AG08395 (cell line): ENCODE measurements at places on chromosomes 2 and 18.

DNA sequence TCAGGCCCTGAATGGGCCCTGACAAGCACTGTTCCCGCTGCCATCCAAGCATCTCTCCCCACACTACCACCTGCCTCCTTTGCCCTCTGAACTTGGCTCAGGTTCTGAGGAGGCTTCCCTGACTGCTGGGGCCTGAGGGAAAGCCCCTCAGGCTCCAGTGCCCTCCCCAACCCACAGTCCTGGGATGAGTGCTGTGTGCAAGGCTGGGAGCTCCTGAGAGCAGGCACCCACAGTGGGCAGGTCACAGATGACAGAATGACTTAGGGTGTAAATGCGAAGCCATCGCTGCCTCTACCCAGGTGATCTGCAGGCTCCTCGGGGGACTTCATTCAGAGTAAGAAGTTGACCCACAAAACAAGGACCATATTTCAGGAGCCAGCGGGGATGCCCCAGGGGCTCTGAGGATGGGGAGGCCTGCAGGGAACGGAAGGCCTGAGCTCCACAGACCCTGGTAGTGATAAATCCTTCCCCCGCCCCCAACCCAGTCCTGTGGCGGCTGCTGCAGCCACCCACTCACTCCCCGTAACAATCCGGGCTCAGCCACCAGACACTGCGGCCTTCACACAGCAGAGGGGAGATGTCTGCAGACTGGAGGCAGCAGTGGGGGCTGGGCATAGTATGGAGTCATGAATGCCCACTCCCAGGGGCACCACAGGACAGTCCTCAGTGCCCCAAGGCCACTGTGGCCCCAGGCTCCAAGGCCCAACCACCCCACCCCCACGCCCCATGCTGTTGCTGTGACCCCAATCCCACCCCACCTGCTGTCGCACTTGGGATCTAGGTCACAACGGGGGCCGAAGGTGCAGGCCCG, 8.9 kb downstream of the BIN1 start:
- DNase-seq: no peak

- DNase-seq: no peak
These were observed 713.9 kb downstream of the CPS1 start for GRCh38 chr2:211270257-211270656.

- DNase-seq: peak; percentile 9
These were observed 916 bp upstream of the OSBPL1A start for GRCh38 chr18:24398540-24398939.

DNA sequence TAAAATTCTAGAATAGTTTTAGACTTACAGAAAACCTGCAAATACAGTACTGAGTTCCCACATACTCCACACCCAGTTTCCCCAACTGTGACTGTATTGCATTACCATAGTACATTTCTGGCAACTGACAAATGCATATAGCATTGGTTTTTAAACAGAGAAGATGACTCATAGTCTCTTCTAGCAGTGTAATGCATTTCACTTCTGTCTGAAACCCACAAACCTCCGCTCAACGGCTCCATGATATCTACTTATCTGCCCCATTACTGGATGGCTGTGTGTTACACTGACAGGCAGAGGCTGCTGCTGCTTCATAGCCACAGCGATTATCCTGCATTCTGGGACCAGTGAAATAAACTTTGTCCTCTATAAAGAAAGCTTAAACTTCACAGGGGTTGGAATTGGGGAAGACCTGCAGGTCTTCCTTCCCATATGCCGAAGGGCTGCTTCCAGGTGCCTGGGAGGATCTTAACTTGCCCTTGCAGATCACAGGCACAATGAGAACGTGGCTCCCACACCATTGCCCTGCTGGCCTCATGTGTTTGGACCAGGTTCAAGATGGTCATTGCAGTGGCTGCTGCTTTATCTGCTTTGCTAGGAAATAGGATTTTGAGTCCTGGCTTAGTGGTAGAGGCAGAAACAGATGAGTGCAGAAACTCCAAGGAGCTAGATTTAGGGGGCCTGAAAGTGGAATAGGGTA, 742.6 kb upstream of the HS6ST1 start:
- no peak for DNase-seq

DNA sequence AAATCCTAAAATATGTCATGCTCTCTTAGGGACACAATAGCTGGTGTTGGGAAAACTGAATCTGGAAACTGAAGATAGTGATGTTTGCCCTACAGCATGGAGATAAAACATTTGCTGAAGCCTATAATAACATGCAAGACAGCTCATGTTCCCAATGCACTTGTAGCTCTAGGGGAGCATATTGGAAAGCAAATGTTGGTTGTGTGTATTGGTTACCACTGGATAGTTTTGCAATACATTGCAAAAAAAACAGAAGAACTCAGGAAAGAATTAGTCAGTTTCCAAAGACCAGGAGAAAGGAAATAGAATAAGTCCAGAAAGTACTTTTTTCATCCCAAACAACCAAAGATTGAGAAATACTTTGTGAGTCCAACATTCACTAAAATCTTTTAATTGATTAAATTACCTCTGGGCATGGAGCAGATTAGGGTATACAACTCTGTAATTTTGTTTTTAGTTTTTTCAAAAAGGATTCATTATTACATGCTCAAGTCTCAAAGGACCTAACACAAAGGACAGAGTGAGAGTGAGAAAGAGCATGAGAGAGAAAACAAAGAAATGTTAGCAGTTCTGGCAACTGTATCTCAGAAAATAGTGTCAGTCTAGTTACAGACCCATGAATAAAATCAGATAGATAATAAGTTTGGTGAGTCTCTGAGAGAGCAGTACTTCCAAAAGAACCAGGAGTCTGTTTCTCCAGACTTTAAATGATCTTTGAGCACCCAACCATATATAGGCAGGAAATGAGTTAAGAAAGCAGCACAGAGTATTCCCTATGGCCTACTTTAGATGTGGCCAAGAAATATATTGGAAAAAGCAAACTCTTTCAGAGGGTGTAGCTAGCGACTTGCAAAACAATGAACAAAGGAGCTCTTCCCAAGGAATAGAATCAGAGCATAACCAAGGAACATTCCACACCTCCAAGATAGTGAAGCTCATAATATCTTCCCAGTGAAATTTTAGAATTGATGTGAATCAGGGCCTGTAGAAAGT, 36.6 kb upstream of the COL3A1 start:
- DNase-seq: peak; percentile 43

GRCh38 chr18:10099539-10100140, 185.8 kb downstream of the VAPA start:
- DNase-seq: peak; percentile 66

DNA sequence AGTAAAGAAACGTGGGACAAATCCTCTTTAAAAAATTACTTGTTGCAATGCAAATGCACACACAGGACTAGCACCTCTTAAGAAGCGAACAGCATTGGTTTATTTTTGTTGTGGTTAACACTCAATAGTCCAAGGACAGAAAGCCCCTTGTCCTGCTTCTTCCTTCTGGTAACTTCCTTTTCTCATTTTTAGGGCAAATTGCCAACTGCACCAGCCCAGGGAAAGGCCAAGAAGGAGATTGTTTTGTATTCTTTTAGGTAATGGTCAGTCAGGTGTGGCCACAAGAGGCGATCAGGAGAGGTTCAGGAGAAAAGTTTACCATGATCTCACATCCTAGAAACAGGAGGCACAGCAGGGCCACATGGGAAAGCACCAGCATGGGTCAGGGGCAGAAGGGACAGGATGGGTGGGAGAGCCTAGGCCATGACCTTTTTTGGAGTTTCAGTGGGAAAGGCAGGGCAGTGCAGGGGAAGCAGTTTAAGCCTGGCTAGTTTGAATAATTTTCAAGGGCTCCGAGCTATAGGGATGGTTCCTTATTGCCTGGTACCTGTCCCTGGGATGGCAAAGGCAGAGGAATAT, 73.0 kb downstream of the CHRNA1 start:
- no peak for DNase-seq

- no peak for DNase-seq
These were observed 566.2 kb upstream of the CDH2 start for GRCh38 chr18:28743115-28743514.

GRCh38 chr2:213640738-213641425, 356.6 kb downstream of the SPAG16 start:
- no peak for DNase-seq

- DNase-seq: no peak
These were observed 370.2 kb upstream of the LYPD1 start for GRCh38 chr2:133040170-133040569.

DNA sequence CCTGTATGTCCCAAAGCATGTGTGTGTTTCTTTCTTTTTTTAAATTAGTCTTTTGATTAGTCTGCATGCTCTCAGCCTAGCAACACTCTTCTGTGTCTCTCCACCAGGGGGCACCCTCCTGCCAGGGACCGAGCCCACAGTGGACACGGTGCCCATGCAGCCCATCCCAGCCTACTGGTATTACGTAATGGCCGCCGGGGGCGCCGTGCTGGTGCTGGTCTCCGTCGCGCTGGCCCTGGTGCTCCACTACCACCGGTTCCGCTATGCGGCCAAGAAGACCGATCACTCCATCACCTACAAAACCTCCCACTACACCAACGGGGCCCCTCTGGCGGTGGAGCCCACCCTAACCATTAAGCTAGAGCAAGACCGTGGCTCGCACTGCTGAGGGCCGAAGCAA, 93.8 kb downstream of the NRP2 start:
- peak; percentile 50 for DNase-seq

DNA sequence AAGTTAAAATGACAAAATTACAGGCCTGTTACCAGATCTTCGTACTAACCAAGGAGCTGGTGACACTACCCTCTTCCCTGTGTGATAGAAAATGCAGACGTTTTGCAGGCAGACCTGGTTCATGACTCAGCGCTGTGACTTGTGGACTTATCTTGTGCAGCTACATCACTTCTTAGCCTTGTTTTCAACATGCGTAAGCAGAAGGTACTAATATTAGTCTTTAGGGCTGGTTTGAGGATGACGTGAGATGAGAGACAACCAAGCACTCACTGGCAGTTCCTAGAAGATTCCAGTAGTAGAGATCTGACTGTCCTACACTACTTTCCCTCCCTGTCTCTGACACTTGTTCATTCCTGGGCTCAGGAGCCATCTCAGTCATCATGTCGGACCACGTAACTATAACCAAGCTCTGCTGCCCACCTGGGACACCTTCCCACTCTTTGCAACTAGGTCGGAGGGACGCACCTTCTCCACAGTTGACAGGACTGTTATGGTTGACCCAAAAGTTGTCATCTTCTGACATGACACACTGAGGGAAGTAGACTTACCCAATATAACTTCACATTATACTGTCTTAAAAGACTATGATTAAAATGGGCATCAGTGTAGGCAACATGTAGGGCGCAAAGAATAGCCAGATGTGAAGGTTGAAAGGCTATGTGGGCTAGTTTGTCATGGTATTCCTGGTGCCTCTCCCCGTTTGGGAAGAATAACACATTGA, 64.8 kb downstream of the TNFRSF11A start:
- no peak for DNase-seq

DNA sequence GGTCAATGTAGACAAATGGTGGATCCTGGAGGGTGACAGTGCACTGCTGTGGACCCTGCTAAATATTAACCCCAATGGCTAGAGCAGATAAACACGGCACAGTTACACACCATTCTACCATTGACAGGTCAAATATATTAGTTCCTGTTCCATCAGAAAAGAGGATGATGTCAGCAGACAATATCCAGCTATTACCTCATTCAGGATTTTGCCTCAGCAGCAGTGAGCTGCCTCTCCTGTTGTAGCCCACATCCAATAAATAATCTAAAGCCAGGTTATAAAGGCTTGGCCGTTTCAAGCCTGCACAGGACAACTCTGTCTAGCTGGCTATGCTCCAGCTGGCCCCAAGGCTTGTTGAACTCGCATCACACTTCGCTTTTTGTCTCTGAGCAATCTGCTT, 31.6 kb upstream of the NETO1 start:
- no peak for DNase-seq

GRCh38 chr2:30693821-30694281, 113.4 kb downstream of the CAPN13 start:
- DNase-seq: no peak

GRCh38 chr2:148416248-148416647, 228.3 kb upstream of the EPC2 start:
- no peak for DNase-seq

DNA sequence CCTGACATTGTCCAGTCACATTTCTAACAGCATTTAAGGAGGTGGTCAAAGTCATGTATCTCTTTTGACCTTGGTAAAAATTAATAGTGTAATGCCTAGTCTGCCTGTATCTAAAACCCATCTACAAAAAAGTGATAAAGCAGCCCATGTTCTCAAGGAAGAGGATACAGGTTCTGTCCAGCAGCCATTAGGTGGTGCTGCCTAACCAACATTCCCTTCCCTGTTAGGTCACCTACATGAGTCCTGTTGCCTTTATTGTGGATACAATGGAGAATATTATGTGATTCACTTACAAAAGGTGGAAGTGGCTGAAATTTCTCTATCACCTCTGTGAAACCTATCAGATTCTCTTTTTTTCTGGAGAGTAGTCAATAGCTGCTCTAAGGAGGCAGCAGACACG, 52.5 kb downstream of the AQP4 start:
- no peak for DNase-seq

DNA sequence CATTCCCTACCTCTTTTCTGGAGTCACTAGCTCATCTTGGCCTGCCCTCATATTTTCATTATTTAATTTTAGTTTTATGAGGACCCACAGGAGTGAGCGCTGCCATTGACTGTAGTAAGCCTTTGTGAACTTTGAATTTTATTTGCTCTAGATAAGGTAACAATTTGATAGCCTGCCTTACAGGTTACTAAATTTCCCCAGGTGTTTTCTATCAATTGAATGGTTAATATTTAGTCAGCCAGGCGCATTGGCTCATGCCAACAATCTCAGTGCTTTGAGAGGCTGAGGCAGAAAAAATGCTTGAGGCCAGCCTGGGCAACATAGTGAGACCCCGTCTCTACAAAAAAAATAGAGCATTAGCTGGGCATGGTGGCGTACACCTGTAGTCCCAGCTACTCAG, 50.2 kb downstream of the DAW1 start:
- DNase-seq: no peak

- no peak for DNase-seq
These were observed 55.0 kb downstream of the KIF1A start for GRCh38 chr2:240765007-240765406.

GRCh38 chr2:238974081-238974480, 126.2 kb downstream of the TWIST2 start:
- peak; percentile 65 for DNase-seq

- DNase-seq: no peak
These were observed 34.0 kb upstream of the STRN start for GRCh38 chr2:37000318-37000717.

GRCh38 chr2:17355608-17356329, 162.5 kb downstream of the RAD51AP2 start:
- DNase-seq: no peak

- no peak for DNase-seq
These were observed 4.5 kb upstream of the RND3 start for GRCh38 chr2:150491943-150492342.

DNA sequence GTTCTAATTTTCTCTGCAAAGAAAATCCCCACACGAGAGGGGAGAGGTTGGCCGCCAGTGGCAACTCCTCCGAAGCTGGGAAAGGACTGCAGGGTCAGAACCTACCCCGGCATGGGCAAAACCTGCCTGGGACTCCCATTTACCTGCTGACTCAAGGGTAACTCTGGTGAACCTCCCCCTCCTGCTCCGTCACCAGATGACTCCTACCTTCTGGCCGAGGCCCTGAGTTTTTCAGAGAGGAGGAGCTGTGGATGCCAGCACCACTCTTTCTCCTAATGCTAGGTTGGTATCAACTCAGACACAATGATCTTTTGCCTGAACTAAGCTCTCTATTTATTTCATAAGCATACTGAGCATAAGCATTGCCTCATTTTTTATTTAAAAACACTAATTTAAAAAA, 96.6 kb downstream of the ALPK2 start:
- DNase-seq: no peak
